ENCODE measurements at places on chromosomes 1 and 21.

GRCh38 chr1:11918799-11919519 lies 7.3 kb downstream of the KIAA2013 start:
- DNase-seq = no peak

DNA sequence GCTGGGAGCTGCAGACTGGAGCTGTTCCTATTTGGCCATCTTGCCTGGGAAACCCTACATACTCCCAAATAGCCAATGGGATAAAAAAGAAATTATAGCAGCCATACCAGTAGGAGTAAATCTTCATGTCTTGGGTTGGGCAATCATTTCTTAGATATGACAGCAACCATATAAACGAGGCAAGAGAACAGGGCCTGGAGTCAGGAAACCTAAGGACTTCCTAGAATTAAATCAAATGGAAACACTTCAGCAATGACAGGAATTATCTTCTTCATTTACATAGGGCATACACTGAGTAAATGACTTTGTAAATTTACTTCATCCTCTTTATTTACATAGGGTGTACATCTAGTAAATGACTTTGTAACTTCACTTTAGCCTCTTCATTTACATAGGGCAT lies 286.6 kb upstream of the POGK start:
- no peak for DNase-seq

- DNase-seq = no peak
These were observed 19.9 kb downstream of the FCRL1 start for GRCh38 chr1:157799996-157800395.

DNA sequence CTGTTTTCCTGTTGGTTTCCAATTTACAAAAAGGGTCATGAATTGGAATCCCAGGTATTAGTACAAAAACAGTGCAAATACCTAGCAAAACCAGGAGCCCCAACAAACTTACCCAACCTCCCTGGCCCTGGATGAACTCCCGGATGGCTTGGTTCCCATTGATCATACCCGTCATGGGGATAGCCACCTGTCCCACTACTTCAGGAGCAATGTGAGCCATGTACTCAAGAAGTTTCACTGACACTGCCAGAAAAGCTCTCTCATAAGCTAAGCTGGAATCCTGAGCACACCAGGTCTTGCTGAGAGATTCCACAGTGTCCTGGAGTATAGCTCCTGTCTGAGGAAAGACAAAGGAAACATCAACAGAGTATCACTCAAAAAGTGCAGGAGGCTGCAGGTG lies 5.7 kb downstream of the BCL2L15 start:
- no peak for DNase-seq

GRCh38 chr1:2025491-2025981 lies 6.4 kb downstream of the GABRD start:
- DNase-seq = no peak

DNA sequence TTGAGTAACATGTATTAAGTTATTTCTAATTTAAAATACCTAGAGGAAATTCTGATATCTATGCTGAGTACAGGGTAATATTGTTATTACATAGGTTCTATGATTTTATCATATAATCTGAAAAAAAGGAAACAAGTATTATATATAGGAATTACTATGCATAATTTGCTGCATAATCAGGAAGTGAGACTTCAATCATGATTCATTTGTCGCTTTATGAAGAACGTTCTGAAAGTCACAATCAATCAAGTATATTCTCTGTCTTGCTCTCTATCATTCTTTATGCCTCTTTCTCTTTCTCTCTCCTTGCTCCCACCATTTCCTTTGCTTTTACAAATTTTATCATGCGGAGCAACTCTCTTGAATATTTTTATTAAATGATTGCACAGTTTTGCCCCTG lies 1130.3 kb downstream of the PLA2G4A start:
- no peak for DNase-seq

GRCh38 chr1:107555578-107555977 lies 409.4 kb downstream of the VAV3 start:
- DNase-seq = no peak

DNA sequence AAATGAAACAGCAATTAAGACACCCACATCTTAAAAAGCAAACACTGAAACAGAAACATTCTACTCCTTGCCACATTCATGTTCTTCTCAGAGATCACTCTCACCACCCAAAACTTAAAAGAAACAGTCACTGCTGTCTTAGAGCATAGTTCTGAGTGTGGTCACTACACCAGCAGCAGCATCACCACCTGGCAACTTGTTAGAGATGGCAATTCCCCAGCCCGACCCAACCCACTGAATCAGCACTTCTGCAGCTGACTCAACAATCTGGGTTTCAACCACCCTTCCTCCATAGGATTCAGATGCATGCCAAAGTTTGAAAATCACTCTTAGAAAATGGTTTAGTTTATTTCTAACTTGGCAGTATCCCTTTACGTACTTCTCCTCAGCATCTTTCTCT lies 126.1 kb downstream of the CDC42BPA start:
- DNase-seq = no peak

- no peak for DNase-seq
These were observed 210.4 kb upstream of the BRINP3 start for GRCh38 chr1:190688096-190688495.

DNA sequence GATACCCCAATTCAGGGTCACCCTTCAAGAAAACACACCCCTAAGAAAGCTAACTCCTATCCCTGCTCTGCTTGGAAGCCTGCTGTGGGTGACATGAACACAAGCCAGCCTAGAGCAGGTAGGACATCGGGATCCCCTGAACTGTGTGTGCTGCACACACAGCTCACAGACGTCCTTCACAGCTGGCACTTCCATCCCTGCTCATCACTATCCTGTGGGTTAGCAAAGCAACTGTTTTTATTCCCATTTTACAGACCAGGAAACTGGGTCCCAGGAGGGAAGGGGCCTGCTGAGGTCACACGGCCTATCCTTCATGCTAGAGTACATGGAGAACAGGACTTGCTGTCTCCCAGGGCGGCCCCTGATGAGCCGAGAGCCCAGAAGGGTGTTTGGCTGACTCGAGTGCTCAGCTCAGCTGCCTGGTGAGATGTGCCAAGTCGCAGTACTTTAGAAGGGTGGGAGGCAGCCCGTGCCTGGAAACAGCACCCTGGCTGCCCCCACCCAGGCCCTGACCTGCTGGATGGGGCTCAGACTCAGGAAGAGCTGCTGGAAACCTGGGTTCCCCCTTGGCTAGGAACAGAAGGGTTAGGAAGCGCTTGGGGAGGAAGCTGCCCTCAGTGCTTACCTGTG lies 28.3 kb upstream of the BTG2 start:
- DNase-seq = no peak

- no peak for DNase-seq
These were observed 7.5 kb downstream of the PPP1R12B start for GRCh38 chr1:202355944-202356553.

- DNase-seq = no peak
These were observed 2.4 kb downstream of the TMEM201 start for GRCh38 chr1:9590945-9591668.

GRCh38 chr1:27622828-27623227 lies 12.2 kb downstream of the FGR start:
- DNase-seq = no peak

DNA sequence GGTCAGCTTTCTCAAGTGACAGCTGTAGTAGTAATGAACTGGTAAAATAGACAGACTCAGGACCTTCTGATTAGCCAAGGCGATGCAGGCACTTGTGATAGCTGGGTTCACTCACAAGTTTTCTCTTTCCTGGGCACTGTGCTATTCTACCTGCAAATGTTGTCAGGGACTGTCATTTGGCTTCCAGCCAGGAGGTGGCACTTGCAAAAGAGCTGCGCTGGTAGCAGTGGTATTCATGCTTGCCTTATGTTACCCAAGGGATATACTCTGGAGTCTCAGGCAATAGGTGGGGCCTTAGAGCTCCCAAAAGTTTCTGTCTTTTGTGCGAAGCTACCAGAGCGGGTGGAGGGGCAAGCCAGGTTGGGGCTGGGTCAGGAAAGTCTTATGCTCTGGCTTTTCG lies 23.5 kb downstream of the IFI44 start:
- no peak for DNase-seq

- DNase-seq = no peak
These were observed 153.5 kb upstream of the SOD1 start for GRCh38 chr21:31505975-31506374.

DNA sequence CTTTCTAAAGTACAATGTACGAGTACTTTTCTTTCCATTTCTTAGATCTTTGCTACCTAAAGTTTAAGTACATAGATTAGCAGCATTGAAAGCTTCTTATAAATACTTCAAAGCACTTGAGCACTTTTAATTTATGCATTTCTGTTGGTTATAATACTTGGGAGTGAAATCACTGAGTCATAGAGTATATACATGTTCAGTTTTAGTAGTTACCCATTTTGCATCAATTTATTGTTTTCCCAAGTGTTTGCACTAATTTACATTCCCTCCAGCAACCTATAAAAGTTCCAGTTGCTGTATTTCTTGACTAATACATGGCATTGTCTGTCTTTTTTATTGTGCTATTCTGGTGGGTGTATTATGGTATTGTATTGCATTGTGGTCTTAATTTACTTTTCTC lies 20.3 kb downstream of the PRKAA2 start:
- DNase-seq = no peak

GRCh38 chr1:61362351-61362750 lies 280.0 kb downstream of the NFIA start:
- no peak for DNase-seq

DNA sequence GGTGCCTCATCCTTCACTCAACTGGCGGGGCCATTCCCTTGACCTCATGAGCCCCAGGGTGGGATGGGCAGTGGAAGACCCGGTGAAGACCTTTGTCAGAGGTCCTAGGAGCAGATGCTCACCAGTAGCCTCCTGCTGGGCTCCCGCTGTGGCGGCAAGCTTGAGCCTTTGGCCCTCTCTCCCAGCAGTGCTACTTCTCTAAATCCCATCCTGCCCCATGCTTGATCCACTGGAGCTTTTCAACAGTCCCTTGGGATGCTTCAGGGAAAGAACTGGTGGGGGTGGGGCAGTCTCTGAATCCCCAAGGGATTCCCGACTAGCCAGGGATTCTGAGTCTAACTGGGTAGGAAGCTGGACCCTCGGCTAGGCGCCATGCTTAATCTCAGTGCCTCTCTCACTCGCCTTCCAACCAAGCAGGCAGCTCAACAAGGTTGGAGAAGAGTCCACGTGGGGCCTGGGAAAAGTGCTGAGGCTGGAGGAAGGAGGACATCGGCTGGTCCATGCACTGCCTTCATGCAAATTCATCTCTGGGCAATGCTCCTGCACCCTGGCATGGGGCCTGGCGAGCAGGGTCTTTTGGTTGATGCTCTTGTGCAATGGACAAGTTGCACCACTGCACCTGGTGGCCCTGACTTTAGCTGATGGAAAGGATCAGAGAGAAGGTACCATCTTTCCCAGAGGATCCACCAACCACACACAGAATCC lies 190.3 kb downstream of the GRIK3 start:
- no peak for DNase-seq

DNA sequence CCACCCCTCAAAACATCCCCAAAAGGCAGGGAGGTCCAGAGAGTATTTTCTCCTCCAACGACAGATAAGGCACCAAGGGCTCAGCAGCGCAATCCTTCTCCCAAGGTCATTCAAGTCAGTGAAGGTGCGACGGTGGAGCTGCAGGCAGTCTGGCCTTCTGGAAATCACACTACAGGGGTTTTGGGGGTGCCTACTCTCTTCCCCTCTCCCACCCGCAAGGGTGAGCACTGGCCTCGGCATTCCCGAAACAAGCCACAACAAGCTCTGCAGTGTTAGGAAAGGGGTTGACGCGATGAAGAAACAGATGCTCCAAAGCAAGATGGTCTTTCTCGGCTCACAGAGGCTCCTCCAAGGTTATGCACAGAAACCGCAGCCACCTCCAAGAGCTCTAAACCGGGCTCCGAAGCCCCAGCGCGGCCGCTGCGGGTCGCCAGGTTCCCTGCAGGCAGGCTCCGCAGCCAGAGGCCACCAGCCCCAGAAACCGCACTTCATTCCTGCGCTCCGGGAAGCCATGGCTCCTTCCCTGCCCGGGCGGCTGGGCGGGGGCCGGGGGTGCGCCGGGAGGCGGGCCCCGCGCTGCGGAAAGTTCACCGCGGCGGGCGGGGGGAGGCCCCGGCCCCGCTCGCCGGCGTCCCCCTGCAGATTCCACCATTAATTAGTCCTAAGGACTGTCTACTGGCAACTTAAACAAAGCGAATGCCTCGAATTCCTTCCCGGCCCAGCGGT lies 1.1 kb downstream of the LUZP1 start:
- no peak for DNase-seq

DNA sequence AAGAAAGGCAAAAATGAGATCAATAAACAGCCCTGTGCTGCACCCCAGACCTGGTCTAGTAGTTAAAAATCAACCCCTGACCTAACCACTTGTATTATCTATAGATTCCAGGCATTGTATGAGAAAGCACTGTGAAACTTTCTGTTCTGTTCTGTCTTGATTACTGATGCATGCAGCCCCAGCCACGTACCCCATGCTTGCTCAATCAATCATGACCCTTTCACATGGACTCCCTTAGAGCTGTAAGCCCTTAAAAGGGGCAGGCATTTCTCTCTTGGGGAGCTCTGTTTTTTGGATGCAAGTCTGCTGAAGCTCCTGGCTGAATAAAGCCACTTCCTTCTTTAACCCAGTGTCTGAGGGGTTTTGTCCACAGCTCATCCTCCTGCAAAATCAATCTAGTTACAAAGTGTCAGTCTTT lies 24.2 kb upstream of the CD34 start:
- DNase-seq = no peak

DNA sequence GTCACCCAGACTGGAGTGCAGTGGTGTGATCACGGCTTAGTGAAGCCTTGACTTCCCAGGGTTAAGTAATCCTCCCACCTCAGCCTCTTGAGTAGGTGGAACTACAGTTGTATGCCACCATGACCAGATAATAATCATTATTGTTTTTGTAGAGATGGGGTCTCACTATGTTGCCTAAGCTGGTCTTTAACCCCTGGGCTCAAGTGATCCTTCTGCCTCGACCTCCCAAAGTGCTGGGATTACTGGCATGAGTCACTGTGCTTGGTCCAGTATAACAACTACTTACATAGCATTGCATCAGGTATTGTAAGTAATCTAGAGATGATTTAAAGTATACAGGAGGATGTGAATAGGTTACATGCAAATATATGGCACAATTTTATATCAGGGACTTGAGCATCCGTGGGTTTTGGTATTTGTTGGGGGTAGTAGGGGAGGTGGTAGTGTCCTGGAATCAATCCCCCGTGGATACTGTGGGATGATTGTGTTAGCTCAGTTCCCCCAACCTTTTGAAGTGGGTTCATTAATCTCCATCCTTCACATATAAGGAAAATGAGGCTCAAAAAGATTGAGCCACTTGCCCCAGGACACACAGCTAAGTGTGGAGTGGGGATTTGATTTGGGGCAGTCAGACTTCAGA lies 61.4 kb upstream of the CNIH3 start:
- DNase-seq = no peak
